ENCODE measurements at places on chromosomes 3 and 15.
A peak's percentile ranks its signal among the peaks of the same experiment; 100 is the strongest.

- DNase-seq, result no peak
These were observed 1.6 kb downstream of the SERP1 start for GRCh38 chr3:150544726-150545125.

GRCh38 chr3:112776000-112776399 is 70.7 kb downstream of the CD200R1L start:
- DNase-seq, result no peak

DNA sequence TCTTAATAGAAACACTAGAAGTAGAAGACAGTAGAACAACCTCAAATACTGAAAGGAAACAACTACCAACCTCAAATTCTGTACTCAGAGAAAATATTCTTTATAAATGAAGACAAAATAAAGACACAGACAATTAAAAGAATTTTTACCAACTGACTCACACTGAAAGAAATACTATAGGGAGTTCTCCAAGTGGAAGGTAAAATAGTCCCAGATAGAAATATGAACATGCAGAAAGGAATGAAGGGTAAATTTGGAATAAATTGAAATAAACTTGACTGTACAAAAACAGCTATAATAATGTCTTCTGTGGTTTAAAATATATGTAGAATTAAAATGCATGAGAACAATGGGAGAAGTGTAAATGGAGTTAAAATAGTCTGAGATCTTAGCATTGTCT is 36.7 kb upstream of the CCDC174 start:
- no peak for DNase-seq

GRCh38 chr15:23372284-23372683 is 17.7 kb downstream of the GOLGA8S start:
- no peak for DNase-seq

- DNase-seq, result no peak
These were observed 154.1 kb downstream of the FBLN2 start for GRCh38 chr3:13703071-13703470.

DNA sequence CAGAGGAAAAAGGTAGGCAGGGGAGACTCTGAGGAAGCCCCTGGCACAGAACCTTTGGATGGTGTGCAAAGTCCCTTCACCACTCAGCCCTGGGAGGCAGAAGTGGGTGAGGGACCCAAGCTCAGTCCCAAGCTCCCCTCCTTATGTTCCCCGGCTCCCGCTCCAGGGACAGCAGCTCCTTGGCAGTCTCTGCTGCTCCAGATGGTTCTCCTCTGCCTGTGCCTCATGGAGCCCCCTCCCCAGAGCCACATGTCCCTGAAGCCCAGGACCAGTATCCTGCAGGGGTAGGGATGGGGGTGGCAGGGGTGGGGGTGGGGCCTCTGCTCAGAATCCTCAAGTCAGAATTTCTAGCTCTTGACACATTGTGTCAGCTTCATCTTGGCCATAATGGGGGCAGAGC is 8.0 kb upstream of the CAMKV start:
- DNase-seq, result no peak

- peak; percentile 41 for DNase-seq
These were observed 5.3 kb downstream of the CLK3 start for GRCh38 chr15:74620636-74621545.

- no peak for DNase-seq
These were observed 101.0 kb upstream of the LPP start for GRCh38 chr3:188053036-188053340.

GRCh38 chr3:100264242-100264641 is 3.5 kb downstream of the TBC1D23 start:
- no peak for DNase-seq

GRCh38 chr3:153029350-153029749 is 132.7 kb upstream of the RAP2B start:
- DNase-seq, result no peak

DNA sequence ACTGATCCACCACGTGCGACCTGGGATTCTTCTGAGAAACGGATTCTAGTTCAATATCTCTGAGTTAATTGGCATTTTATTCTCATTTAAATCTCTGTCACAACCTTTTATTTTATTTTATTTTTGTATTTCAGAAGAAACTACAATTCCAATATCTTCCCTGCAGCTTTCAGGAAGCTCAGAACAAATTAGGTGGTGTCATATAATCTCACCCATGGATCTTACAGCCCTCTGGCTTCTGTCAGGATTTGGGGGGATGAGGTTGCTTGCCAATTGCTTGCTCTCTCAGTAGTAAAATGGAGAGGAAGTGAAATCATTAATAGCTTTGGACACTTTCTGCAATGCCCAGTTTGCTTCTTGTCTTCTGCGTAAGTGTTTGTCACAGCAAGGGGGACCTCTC is 205.4 kb downstream of the TLE3 start:
- no peak for DNase-seq

GRCh38 chr15:32843219-32843815 is 125.5 kb downstream of the GREM1 start:
- no peak for DNase-seq

GRCh38 chr3:132245552-132246142 is 71.6 kb upstream of the ACP3 start:
- no peak for DNase-seq

- DNase-seq, result no peak
These were observed 57.3 kb downstream of the TMEM212 start for GRCh38 chr3:171900446-171900845.

- no peak for DNase-seq
These were observed 16.1 kb downstream of the POU1F1 start for GRCh38 chr3:87260270-87260669.

GRCh38 chr15:33076937-33077336 is 117.6 kb downstream of the FMN1 start:
- no peak for DNase-seq

DNA sequence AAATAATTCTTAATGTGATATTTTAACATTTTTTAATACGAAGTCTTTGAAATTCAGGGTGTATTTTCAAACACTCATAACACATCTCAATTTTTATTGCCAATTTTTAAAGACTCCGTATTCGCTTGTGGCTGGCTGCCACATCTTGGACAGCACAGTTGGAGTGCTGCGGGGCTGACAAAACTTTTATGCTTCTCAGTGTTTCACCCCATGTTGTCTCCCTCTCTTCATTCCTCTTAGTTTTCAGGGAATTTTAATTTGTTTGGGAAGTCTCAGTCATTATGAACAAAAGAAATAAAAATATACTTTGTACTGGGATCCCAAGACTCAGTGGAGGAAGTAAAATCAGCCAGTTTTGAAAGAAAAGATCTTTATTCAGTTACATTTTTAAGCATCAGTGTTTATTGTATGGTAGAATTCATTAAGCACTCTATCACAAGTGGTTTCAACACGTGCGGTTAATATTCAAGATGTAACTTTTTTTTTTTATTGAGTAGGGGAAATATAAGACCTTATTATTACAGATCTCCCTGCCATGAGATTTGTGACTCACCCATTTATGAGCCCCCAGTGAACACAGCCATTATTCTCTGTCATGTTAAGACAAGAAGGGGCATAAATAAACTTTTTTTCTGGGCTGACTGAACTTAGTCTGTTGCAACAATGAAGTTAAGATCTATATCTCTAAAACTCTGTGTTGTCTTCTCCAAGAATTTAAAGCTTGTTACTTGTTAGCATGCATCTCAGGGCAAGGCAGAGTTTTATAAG is 26.8 kb downstream of the KAT2B start:
- DNase-seq, result no peak

DNA sequence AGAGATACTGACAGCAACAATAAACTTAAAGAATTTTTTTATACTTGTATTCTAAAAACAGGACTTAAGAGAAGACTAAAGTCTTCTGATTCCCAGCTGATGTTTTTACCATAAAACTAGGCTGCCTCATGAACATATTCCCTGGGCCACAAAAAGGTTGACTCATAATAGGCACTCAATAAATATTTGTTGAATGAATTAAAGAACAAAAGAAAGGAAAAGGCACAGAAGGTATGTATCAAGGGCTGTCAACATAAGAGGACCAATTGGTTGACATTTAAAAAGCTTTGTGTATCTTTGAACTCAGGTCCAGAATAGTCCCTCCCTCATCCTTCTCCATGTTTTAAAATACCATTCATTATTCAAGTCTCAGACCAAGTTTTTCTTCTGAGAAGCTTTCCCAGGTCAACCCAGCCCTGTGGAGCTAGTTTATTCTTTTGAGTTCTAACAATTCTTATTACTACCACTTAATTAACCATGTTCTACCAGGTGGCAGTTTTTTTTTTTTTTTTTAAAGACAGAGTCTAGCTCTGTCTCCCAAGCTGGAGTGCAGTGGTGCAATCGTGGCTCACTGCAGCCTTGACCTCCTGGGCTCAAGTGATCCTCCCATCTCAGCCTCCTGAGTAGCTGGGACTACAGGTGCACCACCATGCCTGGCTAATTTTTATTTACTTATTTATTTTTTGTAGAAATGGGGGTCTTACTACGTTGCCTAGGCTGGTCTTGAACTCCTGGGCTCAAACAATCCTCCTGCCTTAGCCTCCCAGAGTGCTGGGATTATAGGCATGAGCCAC is 17.5 kb upstream of the ARHGEF3 start:
- DNase-seq, result no peak

- DNase-seq, result no peak
These were observed 48.5 kb upstream of the P3H2 start for GRCh38 chr3:190169243-190169642.

DNA sequence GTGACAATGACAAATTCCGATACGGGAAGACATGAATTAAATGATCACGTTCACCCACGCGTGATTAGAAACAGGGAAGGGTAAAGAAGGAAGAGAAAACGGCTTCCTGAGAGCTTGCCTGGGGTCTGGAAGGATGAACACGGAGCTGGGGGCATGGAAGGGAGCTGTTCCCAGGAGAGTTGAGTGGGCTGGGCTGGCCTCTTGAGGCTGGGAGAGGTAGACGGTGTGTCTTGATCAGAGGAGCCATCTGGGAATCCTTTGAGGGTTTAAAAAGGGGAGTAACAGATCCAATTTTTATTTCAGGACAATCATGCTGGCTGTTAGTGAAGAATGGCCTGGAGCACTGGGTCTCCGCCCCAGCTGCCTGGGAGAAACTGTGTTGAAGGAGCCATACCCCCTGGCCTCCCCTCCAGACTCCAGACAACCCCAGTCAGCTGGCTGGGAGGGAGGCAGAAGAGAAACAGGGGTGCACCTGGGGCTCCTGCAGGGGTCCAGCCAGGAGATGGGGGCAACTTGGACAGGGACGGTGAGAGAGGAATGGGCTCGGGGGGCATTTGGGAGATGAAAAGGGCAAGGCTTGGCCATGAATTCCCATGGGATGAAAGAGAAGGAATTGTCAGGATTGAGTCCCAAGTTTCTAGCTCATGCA is 53.6 kb upstream of the CGNL1 start:
- DNase-seq, result no peak

DNA sequence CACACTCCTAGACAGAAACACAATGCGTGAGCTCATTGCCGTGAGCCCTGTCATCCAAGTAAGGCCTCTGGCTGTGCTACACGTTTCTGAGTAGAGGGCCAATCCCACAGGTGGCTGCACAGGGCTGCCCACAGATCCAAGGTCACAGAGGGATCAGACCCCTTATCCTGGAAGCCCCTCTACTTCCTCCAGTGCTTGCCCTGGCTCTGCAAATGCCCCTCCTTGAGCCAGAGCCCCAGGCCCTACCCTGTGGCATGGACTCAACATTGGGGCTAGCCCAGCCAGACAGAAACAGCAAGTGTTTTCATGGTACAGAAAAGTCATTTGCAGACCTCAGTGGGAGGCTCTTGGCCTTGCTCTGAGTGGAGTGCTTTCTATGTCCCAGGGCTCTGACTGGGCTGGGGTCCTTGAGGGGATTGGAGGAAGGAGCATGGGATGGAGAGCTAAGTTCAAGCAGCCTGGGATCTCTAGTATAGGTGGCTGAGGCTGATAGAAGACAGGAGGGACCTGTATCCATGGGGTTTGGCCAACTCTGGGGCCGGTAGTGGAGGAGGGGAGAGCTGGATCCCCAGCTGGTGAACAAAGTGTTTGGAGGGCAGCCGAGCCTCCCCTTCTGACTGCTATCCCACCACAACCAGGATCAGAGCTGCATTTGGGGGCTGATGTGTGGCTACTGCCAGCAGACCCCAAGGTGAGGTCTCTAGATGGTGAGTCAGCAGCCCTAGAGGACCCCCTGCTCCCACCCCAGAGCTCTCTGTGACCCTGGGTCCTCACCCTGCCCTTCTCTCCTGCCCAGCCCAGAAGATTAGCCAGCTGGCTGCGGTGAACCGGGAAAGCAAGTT is 38.7 kb downstream of the GOLGA6A start:
- DNase-seq, result no peak

GRCh38 chr15:92178911-92179310 is 214.8 kb upstream of the ST8SIA2 start:
- DNase-seq, result no peak

DNA sequence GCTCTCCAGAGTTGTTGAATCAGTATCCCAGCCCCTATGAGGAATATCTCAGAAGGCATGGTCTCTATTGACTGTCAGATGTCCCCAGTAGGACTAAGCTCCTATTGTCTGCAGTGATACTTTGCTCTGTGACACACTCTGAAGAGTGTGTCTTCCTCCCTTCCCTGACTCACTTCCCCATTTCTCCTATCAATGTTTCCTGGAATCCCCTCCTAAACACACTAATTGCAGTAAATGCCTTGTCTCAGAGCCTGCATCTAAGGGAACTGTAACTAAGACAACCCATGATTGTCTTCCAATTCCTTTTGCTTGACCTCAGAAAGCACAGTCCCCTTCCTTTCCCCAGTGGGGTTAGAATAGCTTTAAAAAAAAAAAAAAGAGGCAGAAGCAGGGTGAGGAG is 397.3 kb upstream of the PROK2 start:
- DNase-seq, result no peak

DNA sequence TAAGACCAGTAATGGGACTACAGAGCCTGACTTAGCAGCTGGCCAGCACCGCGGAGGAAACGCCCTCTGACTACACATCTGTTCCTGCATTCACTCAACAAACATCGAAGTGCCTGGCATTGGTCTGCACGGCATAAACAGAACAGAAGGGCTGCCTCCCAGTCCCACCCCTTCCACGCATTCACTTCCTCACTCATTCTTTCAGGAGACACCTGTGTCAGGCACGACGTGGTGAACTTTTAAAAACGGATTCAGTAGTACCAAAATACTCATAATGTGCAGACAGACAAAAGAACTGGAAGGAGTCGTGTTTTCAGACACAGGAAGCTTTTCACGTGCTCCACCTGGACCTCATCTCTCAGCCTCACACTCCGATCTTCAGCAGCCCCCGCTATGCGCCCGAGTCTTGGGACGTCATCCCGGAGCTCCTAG is 123.3 kb downstream of the XXYLT1 start:
- DNase-seq, result no peak

DNA sequence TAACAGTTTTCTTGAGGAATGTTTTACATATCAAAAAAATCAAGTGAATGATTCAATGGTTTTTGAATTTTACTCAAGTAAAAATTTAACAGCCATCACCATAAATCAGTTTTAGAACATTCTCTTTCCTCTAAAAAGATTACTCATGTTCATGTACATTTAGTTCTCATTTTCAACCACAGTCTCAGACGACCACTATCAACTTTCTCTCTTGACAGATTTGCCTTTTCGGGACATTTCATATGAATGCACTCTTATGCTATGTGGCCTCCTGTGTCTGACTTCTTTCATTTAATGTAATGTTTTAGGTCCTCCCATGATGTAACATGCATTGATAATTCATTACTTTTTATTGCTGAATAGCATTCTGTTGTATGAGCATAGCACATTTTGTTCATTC is 309.3 kb upstream of the PLSCR5 start:
- no peak for DNase-seq
